ENCODE measurements at places on chromosomes 7 and 10.

- DNase-seq, result no peak
Measured at GRCh38 chr10:53256623-53257022, 484.0 kb upstream of the MBL2 start.

GRCh38 chr10:1557081-1557480, 180.2 kb downstream of the ADARB2 start:
- no peak for DNase-seq

DNA sequence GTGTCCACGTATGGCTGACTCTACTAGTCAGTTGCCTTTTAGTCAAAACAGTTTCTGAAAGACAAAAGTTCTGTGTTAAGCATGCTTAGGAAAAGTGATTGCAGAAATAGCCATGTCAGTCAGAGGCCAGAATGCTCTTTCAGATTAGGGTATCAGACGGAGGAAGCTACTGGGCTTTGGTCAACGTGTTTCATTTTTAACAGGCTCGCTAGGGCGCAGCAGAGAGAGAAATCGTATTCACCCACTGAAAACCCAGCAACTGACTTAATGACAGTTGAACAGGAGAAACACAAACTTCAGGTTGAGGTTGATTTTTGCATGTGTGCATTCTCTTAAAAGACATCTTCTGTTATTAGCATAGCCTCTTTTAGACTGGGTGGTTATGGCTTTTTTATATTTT, 322.6 kb upstream of the KIAA1217 start:
- no peak for DNase-seq

- no peak for DNase-seq
Measured at GRCh38 chr7:12738665-12739064, 51.2 kb downstream of the ARL4A start.

DNA sequence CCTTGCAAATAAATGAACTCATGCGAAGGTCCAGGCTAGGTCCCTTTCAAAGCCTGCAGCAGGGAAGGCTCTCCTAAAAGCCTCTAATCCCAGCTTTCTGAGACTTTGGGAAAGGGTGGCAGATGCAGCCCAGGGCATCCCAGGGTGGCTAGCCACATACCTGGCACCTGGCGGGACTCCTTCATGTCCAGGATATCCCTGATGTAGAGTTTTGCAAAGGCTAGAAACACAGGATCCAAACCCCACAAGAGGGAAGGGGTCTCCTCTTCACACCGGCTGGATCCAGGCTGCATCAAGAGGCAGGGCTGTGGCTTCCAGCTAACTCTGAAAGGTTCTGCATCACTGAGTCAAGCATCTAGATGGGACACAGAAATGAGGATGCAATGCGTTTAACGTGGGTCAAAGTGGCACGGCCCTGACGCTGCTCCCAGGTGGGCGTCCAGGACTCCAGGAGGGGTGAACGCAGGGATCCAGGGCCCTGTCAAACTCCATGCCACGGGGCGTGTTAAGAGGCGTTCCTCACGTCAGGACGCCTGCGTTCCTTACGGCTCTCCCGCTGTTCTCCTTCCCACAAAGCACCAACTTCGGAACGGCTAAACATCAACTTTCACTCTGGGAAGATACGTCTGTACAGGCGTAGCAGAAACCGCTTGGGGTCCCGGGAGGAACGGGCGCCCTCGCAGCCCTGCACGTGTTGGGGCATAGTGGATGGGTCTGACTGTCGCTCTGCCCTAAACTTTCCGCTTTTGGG, 507 bp downstream of the STN1 start:
- no peak for DNase-seq

DNA sequence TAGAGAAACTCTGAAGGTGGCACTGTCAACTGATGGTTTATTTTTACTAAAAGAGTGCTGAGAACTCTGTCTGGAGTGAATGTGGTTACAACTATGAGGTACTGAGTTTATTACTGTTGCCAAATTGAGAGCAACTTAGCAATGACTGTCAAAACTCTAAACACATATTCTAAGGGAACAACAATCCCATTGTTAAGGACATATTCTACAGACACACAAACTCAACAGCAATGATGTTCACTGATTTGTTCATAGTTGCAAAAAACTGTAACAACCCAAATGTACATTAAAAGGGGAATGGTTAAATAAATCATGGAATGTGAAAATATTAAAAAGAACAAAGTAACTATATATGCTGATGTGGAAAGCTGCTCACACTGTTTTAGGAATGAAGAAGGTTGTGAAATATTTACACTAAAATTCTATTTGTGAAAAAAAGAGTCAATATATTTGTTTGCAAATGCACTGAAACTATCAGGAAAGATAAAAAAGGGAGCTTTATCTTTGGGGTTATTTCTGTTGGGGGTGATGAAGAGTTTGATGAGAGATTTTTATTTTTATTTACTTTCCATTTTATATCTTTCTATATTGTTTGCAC, 12.9 kb downstream of the PON2 start:
- no peak for DNase-seq

DNA sequence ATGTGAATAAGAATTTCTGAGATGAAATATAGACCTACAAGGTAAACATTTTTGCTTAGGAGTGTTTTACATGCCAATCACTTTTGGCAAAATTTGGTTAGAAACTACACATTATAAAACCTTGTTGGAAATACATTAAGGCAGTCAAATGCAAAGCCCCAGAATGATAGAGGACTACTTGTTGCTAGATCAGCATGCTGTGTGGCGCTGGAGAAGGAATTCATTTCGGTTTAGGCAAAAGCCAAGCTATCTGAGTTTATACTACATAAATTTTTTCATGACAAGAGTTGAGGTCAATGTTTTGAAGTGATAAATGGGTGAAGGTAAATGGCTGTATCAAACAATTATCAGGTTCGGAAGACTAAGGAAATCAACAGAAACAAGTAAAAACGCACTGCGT, 2.3 kb downstream of the BMPER start:
- no peak for DNase-seq

- no peak for DNase-seq
Measured at GRCh38 chr7:134513169-134513752, 14.1 kb upstream of the AKR1B10 start.
